ENCODE measurements at places on chromosomes 12 and 14.

GRCh38 chr14:58640959-58641358, 3.2 kb downstream of the DACT1 start:
- no peak for DNase-seq

GRCh38 chr12:56190695-56191155, 1.4 kb upstream of the SMARCC2 start:
- no peak for DNase-seq

- DNase-seq = no peak
These were observed 127.6 kb downstream of the DPF3 start for GRCh38 chr14:72766296-72766695.

DNA sequence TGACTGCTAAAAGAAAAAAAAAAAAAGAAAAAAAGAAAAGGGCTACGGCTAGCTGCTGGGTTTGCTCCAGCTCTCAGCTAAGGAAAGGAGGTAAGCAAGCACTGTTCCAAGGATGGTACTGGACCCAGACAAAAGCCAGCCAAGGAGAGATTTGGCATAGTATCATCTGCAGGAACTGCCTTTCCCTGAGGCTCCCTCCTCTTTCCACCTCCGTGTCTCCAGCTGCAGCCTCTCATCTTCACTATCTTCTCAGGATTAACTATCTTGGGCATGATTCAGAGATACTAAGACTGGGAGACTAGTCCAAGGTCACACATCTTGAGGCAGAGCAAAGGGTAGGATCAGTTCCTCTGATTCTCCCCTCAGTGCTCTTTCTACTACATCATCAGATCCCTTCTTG, 6.0 kb downstream of the KITLG start:
- no peak for DNase-seq

- peak; percentile 78 for DNase-seq
These were observed 1.2 kb downstream of the CLIP1 start for GRCh38 chr12:122421187-122421820.

DNA sequence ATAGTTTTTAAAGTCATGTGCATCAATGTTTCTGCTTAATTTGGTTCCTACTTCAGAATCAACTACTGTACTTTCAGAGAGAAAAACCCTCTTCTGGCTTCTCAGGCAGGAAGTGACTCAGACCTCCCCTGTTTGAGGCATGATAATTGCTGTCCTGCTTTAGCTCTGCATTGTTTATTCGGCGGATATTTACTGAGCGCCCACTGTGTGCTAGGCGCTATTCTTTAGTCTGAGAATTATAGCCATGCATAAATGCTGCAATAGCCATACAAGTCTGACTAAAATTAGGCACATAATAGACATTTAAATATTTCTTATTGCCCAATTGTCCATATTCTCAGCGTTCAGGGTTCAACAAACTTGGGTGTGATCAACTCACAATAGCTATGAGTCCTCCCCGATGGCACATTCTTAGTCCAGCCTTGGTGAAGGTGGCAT, 6.1 kb upstream of the AMIGO2 start:
- DNase-seq = no peak

- DNase-seq = no peak
These were observed 199.9 kb downstream of the SLC6A15 start for GRCh38 chr12:84712747-84713146.

DNA sequence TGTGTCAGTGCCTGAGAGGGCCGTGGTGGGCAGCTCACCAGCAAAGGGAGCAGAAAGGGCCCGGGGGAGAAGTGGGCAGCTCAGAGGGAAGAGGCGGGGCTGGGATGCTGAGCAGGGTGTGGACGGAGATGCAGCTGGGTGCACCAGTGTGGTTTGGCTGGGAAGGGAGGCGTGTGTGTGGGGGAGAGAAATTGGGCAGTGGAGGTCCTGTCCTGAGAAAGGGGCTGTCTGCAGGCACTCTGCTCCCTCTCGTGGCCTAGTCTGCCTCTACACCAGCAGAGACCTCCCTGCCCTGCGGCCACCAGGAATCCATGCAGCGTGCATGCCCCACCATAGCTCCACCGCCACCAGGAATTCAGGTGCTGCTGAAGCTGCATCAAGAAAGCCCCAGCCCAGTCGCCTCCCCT, 6.4 kb downstream of the TMEM121 start:
- DNase-seq = no peak

DNA sequence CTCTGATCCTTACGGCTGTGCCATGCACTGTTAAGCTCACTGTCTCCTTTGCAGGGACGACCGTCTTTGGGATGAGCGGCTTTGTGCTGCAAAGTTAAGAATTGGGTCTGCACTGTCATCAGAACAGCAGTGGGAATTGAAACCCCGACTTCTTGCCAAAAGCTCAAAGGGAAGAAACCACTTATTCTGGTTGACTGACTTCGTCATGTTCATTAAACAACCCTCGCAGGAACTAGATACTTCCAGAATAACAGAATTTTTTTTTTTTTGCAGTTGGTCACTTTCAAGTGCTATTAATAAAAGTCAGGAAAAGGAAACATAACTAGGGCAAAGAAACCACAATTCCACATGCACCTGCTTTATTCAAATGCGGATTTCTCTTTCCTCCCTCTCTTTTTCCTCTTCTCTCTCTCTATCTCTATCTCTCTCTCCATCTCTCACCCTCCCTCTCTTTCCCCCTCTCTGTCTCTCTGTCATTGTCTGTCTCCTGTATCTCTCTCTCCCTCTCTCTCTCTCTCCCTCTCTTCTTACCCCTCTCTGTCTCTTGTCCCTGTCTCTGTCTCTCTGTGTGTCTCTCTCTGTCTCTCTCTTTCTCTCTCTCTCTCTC, 12.3 kb upstream of the GLT1D1 start:
- no peak for DNase-seq
